ENCODE measurements at places on chromosomes 16 and 17. TPM values are rescaled to one million over a fixed set of nuclear protein-coding genes. Genes with fewer than 3 reads are reported as not detected.

DNA sequence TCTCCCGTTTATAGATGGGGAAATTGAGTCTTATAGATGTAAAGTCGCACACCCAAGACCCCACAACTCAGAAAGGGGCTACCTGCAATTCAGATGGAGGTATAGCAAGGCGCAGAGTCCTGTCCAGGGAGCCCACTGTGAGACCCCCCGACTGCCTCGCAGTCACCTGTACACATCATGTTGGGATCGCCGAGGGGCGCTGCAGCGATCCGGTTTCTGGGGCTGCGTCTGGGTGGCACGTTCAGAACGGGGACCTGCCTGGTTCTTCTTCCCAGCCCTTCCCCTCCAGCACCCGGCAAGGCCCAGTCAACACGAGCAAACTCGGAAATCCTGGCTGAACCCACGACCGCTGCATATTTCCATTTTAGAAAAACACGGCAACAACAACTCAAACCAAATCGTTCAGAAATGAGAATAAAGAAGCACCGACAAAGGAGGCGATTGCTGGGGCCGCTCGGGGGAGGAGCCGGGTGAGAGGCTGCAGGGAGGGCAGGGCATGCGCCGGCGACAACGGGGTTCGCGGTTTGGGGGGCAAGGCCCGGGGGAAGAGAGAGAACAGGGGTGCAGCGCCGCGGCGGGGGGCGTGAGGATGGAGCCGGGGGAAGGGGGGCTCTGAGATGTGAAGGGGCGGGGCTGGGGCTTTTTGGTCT lies 643 bp downstream of the HSDL1 start:
- peaks cover 34% of the 10 kb centered on the region for H3K4me1 ChIP-seq
- DNase-seq: peak; percentile 45
- no peaks in the 10 kb centered on the region for H3K27me3 ChIP-seq

GRCh38 chr16:19104607-19105006 lies 9.2 kb upstream of the ITPRIPL2 start:
- no peaks in the 10 kb centered on the region for H3K4me1 ChIP-seq
- no peak overlapping the region for H3K27ac ChIP-seq
- peaks cover 11% of the 10 kb centered on the region for H3K27me3 ChIP-seq
- H3K4me3 ChIP-seq: no peak overlapping the region
- no peaks in the 10 kb centered on the region for H3K36me3 ChIP-seq

DNA sequence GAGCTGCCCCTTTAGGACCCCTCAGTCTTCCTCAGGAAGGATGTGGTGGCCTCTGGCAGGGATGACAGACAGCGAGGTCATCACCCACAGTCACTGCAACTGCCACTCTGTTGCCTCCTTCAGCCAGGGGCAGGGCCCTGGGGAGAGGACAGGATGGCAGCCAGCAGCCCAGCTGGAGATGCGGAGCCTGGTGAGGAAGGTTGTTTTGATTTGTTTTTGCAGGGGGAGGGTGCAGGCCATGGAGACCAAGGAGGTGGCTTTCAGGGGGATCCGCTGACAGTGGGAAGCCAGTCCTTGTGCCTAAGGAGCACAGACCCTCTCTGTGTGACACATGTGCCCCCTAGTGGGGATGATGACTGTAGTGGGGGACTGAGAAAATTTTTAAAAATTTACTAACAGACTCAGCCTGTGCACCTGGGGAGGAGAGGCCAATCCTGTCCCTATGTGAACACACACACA lies 7.4 kb downstream of the PRCD start:
- peaks cover 14% of the 10 kb centered on the region for H3K4me1 ChIP-seq
- no peak overlapping the region for H3K4me3 ChIP-seq
- peak; percentile 67 for DNase-seq

DNA sequence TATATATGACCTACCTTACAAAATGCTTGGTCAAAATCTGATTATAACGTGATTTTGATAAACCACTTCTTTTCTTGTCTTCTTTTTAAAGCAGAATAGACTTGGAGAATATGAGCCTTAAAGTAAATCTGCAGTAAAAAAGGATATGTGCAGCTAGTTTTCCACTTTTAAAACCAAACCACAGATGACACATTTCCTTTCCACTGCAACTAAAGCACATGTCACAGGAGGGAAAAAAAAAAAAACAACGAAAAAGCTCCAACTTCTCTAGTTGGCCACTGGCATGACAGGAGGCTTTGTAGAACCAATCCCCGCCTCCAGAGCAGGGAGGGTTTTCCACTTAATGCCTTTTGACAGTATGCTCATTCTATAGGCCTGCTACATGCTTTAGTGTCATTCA lies at the start of gene EVI2A:
EVI2A (minus strand) TSS at position 142 of the 400 bp plus-strand sequence. CDS start 2,609 bp downstream, outside the sequence.
- peak; percentile 88 for DNase-seq
- H3K4me1 ChIP-seq: peaks cover 29% of the 10 kb centered on the region
- no peaks in the 10 kb centered on the region for H3K27me3 ChIP-seq
- H3K27ac ChIP-seq: peak within 1 kb of the TSS; percentile 88
- H3K36me3 ChIP-seq: peaks cover 4% of the 10 kb centered on the region

DNA sequence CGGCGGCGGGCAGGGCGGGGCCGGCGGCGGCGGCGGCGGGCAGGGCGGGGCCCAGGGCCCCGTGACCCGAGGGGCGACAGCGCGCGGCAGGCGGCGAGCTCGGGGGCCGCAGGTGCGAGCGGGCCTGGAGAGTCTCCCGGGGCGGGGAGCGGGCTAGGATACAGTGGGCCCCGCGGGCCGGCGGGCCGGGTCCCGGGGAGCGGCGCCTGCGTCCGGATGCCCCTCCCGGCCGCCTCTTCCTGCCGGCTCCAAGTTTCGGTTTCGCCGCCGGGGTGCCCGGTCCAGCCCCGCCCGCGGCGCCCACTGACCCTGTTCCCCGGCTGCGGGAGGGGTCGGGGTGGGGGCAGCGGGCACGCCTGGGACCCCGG lies at the start of gene RNF213:
RNF213 (plus strand) TSS at position 62 of the 368 bp plus-strand sequence. CDS start 2,830 bp downstream, outside the sequence.
- H3K27ac ChIP-seq: peak within 1 kb of the TSS; percentile 96
- H3K4me3 ChIP-seq: peak within 1 kb of the TSS; percentile 98
- DNase-seq: peak; percentile 67

EFTUD2 gene
- 101 TPM for total RNA-seq

Data from naive thymus-derived CD8-positive, alpha-beta T cell (primary cell).